ENCODE measurements at places on chromosomes 16 and 17. TPM values are rescaled to one million over a fixed set of nuclear protein-coding genes. Genes with fewer than 3 reads are reported as not detected.
A peak's percentile ranks its signal among the peaks of the same experiment; 100 is the strongest.

GRCh38 chr17:21164216-21164615 is 37.5 kb downstream of the DHRS7B start:
- DNase-seq, result no peak

- no peak for DNase-seq
Measured at GRCh38 chr16:15757630-15758251, 99.1 kb downstream of the MYH11 start.

DNA sequence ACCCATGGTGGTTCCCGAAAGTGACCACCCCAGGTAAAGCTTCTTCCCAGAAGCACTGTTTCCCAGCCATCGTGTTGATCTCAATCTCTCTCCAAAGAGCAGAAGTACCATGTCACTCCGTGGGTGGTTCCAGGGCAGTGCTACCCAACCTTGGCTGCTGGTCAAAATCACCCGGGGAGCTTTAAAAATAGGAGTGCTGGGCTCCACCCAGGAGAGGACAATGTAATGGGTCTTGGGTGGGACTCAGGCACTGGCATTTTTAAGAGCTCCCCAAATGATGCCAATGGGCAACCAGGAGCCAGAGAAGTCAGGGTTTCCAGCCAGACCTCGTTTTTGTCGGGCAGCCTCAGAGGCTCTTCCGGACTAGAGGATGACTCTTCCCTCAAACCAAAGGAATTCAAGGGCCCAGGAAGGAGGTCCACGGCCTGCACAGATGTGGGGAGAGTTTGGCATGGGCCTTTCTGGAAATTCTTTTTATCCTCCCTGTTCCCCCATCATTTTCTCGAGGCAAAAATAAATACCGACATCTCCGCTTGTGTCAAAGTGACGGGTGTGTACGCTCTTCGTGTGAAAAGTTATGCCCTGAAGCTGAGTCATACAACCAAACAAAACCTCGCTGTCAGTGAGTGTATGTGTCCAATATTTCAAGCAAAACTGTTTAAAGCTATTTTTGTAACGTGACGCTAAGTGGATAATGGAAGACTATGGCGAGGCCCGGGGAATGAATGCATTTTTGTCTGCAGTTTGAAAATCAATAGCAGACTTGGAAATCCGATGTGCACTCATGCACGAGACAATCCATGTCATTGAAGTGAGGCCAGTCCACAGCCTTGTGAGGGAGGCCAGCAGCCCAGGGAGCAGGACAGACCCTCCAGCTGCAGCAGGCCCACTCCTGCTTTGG is 364.1 kb downstream of the FOXL1 start:
- no peak for DNase-seq

DNA sequence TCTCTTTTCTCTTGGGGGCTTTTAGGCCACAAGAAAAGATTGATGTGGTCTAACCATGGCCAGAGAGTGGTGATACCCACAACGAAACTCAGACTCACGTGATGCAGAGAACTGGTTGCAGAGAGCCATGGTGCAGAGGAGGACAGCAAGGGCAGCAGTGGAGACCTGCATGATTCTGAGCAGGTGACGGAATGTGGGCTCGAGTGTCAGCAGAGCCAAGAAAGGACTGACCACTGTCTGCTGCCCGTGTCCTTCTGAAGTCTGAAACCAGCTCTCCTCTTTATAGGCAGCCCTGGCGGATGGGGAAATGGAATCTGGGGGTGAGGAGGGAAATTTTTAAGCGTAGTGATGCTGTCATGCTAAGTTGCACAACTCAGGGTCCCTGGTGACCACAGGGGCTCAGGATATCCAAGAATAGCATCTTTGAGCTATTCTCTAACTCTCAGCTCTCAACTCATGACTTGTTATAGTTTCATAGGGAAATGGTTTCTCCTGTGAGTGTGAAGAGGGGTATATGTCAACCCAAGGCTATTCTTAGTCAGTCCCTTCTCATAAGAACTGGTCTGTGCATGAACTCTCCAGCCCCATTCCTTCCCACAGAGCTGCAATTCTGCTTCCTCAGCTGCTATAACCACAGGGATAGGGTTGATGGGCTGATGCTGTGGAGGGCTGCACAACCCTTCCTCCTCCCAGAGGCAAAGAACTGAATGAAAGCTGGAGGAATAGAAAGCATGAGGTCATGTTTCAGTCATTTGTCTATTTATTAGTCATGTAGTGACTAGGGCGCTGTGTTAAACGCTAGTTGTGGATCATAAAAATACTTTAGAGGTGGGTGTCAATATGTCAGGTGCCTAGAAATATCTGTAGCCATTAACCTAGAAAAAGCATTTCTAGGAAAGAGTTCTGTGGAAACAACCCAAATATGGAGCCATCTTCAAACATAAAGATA is at the start of gene CCL3:
Gene CCL3 (minus strand): TSS at position 256 of the 949 bp plus-strand sequence. CDS start 85 bp downstream, at position 171.
- DNase-seq, result no peak

DNA sequence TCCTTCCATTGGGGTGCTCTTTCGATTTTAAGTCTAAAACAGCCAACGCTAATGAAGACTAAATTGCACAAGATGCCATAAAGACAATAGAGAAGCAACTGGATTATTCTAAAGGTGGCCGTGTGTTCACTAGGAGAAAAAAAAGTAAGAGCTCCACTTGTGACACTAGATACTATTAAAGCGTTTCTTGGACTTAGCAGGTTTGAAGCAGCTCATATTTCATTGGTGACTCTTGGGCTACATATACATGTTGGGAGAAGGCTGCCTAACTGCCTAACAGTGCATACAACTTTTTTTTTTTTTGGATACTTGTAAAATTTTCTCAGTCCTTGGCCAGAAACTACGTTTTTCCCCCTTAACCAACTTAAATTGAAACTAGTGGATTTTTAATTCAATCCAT is 111.8 kb upstream of the NOG start:
- no peak for DNase-seq

DNA sequence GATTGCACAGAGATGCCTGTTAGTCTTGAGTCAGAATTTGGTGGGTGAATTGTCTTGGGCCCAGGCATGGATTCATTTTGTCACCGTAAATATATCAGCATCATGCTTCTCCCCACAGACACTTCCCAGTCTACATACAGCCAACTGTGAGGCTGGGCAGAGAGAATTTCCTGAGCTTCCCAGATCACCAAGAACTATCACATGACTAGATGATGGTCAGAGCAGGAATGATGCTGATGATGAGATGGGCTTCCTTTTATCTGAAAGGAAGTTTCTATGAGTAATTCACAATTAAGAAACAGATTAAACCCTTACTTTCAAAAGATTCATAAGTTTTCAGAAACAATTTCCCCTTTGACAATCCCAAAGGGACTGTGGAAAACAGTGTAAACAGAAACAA is 323 bp upstream of the KRTAP9-9 start:
- DNase-seq, result no peak

- DNase-seq, result no peak
Measured at GRCh38 chr17:37106049-37106448, 157.3 kb downstream of the AATF start.

- no peak for DNase-seq
Measured at GRCh38 chr17:3730881-3731429, 7.3 kb downstream of the HASPIN start.

DNA sequence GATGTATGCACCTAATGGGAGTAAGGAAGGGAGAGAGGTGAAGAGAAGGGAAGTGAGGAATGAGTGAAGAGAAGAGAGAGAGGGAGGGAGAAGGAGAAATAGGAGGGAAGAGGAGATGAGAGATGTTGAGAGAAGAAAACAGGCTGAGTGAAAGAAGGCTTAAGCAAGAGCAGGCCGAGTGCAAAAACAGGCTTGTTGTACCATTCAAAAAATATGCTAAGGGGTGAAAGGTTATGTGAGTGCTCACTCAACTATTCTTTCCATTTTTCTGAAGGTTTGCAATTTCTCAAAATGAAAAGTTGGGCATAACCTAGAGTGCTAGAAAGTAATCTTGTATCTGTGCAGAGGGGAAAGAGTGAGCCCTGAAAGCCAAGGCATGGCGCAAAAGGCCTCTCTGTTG is 22.9 kb downstream of the RPGRIP1L start:
- no peak for DNase-seq

- DNase-seq, result peak; percentile 51
Measured at GRCh38 chr16:72025404-72026114, 17.0 kb downstream of the DHODH start.

DNA sequence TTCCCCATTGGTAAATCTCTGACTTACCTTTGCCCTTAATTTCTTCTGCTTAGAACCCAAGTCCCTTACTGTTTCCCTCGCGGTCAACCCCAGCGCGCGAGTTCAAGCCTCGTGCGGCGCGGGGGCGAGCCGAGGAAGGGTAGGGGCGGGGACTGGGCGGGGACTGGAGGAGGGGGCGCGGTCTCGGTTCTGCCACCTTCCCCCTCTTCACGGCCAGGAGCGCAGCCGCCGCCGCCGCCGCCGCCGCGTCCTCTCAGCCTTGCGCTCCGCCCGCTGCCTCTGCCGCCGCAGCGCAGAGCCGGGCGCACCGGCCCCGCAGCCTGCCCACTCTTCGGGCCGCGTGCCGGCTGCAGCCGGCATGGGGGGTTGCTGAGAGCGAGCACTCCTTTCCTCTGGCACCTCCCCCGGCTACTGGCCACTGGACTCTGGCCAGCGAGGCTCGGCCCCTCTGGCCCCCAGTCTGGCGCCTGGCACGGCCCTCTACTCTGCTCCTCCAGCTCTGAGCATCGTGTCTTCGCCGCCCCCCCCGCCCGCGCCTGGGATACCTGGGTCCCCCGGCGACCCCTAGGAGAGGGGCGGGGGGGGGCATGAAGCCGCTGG is at the start of gene RAPGEFL1:
Gene RAPGEFL1 (plus strand): TSS at position 196 of the 600 bp plus-strand sequence. CDS start 392 bp downstream, at position 588.
- peak; percentile 75 for DNase-seq

DNA sequence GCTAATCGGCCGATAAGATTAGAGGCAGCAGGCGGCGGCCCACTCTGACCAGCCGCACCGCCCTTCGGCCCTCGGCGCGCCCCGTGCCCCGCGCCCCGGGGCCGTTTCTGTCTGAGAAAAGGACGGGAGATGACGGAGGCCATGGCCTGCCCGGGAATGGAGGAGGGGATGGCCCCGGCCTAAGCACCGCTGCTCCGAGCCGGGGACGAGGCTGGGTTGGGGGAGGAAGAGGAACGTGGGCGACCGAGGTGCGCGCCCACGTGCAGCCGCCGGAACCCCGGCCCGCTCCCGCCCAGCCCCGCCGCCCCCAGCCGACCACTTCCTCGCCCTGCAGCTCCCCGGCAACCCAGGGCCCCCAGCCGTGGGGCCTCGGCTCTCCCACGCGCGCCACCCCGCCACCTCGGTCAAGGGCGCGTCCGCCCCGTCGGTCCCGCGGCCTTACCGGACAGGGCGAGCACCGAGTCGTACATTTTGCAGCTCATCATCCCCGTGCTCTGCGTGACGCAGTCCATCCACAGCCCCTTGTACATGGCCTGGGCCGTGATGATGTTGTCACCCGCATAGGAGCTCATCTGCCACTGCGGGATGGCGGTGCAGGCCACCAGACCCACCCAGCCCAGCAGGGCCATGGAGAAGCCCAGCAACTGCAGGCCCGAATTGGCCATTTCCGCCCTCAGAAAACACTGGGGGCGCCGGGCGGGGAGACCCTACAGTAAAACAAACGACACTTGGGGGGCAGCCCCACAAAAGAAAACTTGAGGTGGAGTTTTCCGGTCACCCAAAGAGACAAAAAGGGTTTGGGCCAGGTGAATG is 693 bp downstream of the CLDN7 start:
- DNase-seq, result no peak

DNA sequence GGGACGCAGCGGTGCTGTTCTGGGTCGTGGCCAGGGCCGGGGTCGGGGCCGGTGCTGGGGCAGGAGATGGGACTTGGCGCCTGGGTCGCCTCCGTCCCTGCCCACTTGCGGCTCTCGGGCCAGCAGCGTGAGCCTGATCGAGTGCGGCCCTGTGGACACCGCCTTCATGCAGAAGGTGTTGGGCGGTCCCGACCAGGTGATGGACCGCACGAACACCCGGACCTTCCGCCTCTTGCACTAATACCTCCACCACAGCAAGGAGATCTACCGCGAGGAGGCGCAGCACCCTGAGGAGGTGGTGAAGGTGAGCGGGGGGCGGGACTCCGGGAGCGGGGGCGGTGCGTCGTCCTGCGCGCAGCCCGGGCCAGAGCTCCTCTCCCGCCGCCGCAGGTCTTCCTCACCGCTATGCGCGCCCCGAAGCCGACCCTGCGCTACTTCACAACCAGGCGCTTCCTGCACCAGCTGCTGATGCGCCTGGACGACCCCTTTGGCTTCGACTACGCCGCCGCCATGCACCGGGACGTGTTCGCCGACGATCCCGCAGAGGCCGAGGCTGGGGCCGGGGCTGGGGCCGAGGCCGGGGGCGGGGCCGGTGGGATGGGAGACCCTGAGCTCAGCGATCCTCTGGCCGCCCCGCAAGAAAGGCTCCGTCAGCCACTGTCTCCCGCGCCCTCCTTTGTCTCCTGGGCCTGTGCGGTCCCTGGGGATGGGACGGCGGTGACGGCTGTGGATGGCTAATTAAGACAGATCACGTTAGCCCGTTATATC is 4.5 kb upstream of the HSD17B1 start:
- no peak for DNase-seq

DNA sequence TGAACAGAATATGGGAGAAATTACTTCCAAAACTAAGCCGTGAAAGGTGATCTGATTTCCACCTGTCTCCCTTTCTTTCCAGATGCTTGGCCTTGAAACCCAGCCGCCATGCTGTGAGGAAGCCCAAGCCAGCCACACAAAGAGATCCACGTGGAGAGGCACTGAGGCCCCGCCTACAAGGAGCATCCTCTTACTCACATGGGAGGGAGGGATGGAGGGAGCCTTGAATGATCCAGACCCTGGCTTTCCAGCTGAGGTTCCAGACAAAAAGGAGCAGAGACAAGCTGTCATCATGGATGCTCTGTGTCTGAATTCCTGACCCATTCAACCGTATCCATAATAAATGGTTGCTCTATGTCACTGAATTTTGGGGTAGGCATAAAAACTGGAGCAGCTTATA is 48.9 kb upstream of the HAPSTR1 start:
- DNase-seq, result no peak

- no peak for DNase-seq
Measured at GRCh38 chr17:1070411-1070810, 73.5 kb downstream of the TIMM22 start.

GRCh38 chr17:79855331-79856124 is 16.3 kb upstream of the CBX4 start:
- DNase-seq, result no peak

Gene WFDC1
- 0.82 TPM for total RNA-seq

Gene CACNG3
- 3.3 TPM for total RNA-seq

Gene CSH1
- not detected for total RNA-seq

Gene MRPL28
- 44.8 TPM for total RNA-seq

Gene HERPUD1
- total RNA-seq, result 42.0 TPM

Gene HSD11B2
- total RNA-seq, result 0.41 TPM

Gene MATCAP1
- 52.2 TPM for total RNA-seq

Gene GFER
- 12.6 TPM for total RNA-seq

Gene CDH13
- total RNA-seq, result 25.7 TPM

Measured in frontal cortex (tissue), 4 donors.